ENCODE measurements at places on chromosomes 7 and 10.

DNA sequence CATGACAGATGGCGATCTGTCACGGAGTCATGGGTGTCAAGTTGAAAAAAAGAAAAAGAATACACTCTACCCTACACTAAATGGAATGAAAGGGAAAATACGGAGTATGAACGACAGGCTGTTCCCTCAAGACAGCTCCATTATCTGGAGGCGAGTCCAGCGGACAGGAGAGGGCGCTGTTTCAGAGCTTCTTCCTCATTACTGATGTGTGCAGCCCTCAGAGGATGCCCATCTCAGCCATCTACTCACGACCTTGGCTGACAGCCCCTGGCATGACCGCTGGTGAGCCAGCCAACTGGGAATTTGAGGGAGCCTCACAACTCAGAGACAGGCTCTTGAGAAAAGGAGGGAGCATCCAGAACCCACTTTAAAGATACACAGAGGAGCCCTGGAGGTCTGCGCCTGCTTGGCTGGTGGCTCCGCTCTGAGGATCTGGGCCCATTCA is 49.6 kb upstream of the SMNDC1 start:
- DNase-seq, result peak; percentile 53

DNA sequence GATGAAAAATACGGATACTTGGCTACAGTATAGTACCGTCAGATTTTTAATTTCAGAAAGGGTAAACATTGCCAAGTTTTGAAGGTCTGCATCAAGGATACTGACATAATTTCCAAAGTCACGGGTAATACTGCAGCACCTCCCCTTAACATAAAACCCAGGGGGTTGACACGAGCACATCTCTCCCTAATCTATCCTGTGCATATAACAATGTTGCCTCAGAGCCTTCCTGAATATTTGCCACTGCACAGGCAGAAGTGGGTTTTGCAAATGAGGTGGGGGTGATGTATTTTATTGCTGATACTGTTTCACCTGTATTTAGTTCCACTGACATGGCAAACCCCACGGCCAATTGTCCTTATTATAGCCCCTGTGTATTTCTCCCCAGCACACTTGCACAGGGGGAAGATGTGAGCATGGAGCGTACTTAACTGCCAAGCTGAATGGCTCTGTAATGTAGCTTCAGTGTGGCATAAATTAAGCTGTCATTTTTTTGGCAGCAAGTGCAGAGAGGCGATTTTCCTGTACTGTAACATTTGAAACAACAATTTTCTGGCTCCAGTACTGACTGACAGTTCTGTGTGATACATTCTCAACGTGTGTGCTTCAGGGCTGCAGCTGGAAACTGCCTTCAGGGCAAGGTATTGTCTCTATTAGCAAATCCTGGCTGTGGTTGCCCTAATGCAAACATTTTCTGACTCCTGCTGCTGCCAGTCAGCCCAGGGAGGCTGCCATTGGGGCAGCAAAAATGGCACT is 299.6 kb upstream of the SP4 start:
- DNase-seq, result no peak

DNA sequence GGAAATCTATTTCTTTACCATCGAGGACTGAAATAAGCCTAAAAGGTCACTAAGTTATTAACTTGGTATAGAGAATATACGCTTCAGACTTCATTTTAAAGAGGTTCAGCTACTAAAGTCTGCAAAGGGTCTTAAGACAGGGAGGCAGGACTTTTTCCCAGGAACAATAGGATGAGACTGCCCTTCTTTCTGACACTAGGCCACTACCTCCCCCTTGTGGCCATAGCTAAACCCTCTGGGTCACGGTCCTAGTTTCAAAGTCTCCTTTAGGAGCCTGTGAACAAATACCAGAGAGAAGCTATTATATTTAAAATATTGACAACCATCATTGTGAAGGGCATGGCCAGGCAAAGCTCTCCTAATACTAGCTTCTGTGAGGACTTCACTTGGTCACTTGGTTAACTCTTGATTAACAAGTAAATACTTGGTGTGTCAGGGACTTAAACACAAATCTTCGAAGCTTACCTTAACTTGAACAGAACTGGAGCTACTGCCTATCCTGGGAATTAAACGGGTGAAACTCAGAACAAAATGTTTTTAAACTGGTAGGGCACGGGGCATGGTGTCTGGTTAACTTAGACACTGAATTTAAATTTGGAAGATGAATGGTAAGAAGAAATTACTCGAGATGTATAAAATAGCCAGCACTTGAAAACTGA is 75.6 kb downstream of the CCDC6 start:
- peak; percentile 1 for DNase-seq

- no peak for DNase-seq
Observed at GRCh38 chr10:56109454-56109853, 251.6 kb downstream of the ZWINT start.

GRCh38 chr7:148964483-148965267 is 63.6 kb downstream of the PDIA4 start:
- no peak for DNase-seq

DNA sequence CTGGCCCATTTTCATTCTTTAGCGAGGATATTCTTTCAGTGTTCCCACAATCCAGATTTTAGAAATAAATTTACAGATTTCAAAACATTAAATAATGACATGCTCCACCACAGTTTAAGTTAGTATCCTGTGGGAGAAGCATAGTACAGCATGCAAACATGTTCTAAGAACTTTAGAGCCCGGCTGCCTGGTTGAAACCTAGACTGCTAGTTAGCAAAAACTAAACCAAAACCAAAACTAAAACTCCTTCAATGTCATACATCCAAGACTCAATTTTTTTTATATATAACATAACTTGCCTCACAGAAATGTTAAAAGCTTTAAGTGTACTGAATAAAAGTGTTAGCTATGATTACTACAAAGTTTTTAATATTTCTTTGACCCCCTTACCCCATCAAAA is 17.0 kb downstream of the TRA2A start:
- DNase-seq, result no peak

DNA sequence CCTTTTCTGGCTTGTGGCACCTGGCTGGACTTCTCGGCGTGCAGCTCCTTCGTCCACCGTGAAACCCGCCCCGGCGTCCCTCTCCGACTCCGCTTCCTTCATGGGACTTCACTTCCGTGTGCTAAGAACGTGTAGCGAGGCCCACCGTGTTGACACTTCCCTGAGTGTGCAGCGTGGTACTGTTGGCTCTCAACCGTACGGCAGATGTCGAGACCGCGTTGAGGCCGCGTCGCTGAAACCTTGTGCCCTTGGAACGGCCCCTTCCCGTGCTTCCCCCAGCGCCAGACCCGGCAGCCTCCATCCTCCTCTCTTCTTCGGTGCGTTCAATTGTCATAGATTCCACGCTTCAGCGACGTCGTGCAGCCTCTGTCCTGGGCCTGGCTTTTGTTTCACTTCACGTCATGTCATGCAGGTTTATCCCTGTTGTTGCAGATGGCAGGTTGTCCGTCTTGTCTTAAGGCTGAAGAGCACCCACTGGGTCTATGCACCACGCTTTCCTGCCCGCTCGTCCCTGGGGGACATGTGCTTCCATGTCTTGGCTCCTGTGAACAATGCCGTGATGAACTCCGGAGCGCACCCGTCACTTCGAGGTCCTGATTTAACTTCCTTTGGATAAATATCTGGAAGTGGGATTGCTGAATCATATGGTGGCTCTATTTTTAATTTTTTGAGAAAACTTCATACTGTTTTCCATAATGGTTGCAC is 465.3 kb downstream of the DNAJB6 start:
- DNase-seq, result no peak

- no peak for DNase-seq
Observed at GRCh38 chr7:1460821-1461645, 1.8 kb upstream of the MICALL2 start.

DNA sequence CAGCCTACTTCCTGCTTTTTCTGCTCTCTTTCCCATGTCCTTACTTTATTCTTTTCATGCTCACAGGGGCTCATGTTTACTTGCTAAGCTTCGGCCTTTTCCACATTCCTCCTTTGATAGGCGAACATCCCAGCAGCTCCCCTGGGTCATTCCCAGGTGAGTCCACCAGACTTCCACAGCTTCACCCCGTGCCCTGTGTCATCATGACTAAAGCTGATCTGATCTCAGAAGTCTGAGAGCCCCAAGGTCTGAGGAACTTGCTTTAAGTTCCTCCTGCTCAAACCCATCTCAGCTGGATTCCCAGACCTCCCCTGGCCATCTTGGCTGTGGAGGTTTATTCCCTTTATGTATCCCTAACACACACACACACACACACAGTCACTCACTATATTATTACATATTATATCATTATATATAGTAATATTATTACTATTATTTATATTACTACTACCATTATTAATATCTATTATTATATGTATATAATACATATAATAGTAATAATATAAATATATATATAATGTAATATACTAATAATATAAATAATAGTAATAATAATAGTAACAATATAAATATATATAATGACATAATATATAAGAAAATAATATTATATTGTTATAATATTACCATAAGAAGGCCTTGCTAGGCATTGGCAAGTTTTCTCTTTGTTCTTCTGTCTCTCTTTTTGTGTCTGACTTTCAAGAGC is 295.9 kb downstream of the PTEN start:
- no peak for DNase-seq

DNA sequence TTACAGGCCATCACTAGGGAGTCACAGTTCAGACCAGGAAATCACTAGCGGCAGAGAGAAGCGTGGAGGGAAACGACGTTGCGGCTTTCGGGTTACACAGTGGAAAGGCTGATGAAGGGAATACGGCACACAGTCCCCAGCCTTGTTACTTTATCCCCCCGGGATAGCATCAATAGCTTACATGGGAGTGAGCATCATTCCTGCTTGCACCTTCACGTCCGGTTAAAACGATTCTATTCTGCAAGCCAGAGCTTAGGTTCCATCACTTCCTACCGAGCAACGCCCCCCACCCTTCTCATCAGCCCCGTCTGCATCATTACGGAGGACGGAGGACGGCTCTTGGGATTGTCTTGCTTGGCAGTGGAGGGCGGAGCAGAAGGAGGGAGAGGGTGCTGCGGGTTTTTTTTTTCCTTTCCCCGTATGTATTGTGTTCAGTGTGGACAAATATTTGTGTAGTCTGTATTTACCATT is 124.9 kb downstream of the CLEC2L start:
- DNase-seq, result no peak

DNA sequence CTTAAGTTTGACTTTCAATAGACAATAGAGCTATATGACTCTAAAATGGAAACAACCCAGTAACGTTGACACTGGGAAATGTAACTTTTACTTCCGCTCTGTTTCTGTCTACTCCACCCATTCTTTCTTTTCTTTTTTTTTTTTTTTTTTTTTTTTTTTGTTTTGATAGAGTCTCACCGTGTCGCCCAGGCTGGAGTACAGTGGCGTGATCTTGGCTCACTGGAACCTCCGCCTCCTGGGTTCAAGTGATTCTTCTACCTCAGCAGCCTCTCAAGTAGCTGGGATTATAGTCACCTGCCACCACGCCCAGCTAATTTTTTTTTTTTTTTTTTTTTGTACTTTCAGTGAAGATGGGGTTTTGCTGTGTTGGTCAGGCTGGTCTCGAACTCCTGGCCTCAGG is 13.9 kb downstream of the PRSS2 start:
- DNase-seq, result no peak

- no peak for DNase-seq
Observed at GRCh38 chr10:118343115-118343514, 991 bp upstream of the FAM204A start.

DNA sequence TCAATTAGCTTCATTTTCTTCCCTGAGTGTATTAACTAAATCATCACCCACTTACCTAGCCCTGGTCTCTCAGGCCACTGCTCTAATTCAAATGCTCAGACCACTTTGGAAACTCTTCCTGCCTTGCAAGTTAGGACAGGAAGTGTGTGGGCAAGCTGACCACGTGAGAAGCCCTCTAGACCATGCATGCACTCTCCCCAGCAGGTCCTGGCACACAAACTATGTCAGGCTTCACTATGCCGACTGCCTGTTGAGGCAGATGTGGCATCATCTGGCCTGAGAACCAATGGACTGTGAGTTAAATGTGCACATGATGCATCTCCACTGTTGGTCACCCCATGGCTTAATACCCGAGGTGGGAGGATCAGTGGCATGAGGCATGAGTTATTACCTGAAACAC is 439.6 kb downstream of the GRID1 start:
- DNase-seq, result no peak

GRCh38 chr10:102452672-102453340 is 1.5 kb upstream of the C10orf95 start:
- no peak for DNase-seq

- DNase-seq, result no peak
Observed at GRCh38 chr10:129090165-129090564, 376.9 kb upstream of the MGMT start.

DNA sequence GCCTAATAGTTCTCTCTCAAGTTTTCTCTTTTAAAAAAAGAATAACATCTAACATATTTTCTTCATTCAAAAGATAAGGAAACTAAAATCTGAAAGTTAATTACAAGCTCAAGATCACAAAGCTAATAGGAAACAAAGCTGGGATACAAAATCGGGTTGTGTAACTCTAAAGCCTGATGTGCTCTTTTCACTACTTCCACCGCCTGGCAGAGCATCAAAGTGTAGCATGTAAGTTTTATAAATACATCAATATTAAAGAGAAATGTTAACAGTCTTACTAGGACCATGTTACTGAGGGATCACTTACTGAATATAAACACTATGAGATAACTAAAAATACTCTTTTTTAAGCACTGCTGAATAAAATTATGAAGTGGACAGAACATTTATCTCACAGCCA is 97.2 kb downstream of the KMT2C start:
- no peak for DNase-seq

- no peak for DNase-seq
Observed at GRCh38 chr7:47027695-47028240, 554.1 kb downstream of the TNS3 start.

DNA sequence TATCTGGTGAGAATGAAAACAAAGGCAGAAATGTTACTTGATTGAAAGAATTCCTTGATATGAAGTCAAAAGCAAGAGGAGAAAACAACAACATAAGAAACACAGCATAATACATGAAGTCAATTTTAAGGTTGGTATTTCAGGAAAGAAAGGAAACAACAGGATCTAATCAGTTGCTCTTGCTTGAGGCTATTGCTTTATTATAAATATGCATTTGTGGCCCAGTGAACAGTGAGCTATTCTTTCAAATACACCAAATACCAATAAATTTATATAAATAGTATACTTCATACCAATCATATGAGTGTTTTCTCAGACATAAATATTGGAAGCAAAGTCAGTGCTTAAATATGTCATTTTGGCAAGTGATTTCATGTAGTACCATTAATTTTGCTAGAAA is 806.6 kb downstream of the NXPH1 start:
- no peak for DNase-seq

- DNase-seq, result no peak
Observed at GRCh38 chr10:538895-539294, 150.6 kb downstream of the DIP2C start.

DNA sequence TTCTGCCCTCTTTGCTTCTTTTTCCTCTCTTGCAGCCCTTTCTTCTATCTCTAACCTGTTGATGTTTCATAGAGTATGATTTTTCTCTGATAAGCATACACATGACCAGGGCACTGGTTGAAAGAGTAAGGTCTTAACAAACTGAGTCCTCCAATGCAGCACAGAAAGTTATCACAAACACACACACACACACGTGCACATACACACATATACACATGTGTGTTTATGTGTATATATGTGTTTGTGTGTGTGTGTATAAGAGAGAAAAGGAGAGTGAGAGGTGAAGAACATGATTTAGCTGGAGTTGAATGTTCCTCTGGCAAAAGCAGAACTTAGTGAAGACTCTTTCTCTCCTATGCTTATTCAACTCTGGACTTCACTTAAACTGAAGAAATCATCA is 130.0 kb downstream of the KLF6 start:
- DNase-seq, result no peak
